ENCODE measurements at places on chromosomes 3 and 15.

DNA sequence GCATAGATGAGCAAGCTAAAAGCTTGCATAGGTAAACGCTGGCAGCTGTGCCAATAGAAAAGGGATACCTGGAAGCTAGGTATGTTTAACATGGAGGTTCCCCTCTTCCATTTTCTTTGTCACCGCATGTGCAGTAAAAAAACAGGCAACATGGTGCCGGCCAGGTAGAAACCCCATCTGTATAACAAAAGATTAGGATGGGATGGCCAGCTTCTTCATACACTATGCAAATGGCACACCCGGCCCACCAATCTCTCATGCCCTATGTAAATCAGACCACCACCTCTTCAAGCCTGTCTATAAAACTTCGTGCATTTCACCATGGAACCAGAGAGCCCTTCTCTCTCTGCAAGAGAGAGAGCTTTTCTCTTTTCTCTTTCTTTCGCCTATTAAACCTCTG lies 224.3 kb upstream of the P2RY1 start:
- DNase-seq: no peak

DNA sequence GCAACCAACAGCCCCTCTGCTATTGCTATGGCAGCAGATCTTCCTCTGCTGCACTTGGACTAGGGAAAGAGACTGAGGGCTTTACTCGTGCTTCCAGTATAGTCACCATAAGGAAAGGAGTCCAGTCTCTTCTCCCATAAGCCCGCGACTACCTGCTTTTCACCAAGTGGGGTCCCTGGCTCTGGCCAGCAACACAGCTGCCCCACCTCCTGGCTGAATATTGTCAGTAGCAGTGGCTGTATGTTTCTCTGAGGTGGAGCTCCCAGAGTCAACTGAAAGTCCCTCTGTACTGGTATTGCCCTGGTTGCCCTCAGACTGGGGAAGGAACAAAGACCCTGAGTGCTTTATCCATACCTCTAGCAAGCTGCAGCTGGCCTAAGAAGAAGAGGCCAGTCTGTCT lies 719.6 kb downstream of the SQOR start:
- DNase-seq: no peak

DNA sequence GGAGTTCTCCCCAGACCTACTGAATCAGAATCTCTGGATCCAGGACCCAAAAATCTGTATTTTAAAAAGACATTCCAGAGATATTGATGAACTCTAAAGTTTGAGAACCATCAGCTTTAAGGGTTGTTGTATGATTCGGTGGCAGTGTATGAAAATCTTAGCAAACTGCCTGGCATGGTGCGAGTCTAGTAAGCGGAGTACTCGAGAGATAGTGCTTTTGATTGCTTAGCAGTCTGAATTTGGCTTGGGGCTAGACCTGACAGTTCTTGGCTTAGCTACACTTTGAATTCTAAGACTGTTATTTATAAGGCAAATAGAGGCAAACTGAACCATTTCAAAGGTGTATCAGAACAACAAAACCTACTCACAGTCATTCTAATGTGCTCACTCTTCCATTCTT lies 329.0 kb downstream of the LPP start:
- no peak for DNase-seq

- DNase-seq: no peak
Observed at GRCh38 chr15:22888120-22888859, 49.8 kb downstream of the NIPA2 start.

GRCh38 chr15:89876396-89877082 lies 17.3 kb downstream of the AP3S2 start:
- DNase-seq: no peak

DNA sequence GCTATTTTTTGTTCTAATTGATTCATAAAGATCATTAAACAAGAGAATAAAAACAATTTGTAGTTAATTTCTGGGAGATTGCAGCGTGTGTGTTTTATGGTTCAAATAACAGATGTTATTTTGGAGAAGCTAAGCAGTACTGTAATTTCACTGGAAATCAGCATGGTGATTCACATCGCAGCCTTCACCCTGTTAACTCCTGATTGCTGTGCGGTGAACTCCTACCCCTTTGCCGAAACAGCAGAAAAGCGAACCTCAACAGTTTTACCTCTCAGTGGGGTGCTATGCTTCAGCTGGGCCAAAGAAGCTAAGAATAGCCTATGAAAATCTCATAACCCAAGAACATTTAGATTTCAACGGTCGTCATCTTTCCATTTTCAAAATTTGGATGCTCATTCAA lies 441.5 kb upstream of the RARB start:
- no peak for DNase-seq

GRCh38 chr15:98914626-98915025 lies 93.0 kb downstream of the PGPEP1L start:
- no peak for DNase-seq

DNA sequence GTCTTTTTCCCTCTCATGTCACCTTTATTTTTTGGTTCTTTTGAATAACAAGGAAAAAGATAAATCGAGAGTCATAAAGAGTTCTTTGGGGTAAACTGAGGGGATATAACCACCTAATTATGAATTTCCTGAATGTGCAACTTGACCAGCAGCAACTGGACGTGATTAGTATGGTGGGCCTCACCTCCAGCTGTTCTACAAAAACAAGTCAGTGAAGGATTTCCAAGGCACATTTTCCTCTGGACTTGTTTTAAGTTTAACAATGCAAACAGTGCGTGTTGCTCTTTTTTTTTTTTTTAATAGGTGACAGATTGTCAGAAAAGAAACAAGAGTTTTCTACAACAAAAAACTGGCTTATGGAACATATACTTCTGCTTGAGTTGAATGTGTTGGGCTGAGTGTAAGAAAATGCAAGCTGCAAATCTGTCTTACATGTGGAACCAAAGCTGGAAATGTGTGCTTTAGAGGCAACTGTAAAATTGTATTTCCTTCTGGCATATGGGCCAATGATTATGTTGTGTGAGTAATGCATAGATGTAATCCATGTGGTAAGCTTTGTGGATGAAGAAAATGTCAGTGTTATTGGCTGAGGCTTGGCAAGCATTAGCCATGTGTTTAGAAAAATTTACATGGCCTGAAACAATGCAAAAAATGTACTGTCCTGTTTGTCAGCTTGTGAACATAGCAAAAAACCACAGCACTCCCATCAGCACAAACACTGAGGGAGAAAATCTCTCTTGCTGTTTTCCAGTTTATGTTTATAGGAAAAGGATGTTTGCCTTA lies 44.5 kb upstream of the FNDC3B start:
- no peak for DNase-seq

DNA sequence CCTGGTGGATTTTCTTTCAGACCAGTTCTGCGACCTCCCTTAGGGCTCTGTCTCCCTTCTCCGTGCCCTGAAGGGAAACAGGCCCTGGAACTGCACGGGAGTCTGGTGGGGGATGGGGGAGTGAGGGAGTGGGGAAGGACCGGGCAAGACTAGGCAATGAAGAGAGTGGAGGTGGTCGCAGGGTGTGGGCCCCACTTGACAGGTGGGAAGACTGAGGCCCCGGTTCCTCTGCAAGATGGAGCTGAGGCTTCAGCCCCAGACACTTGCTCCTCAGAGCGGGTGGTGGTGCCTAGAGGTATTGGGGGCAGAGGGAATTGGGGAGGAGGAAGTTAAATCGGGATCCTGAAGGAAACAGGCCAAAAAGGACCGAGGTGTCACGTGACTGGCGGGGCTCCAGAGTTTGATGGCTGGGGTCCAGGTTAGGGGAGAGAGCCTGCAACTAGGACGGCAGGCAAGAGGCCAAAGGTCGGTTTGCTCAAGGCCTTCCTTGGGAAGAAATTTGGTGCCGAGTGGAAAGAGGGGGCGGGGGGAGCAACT lies 597 bp upstream of the CAMK1 start:
- peak; percentile 95 for DNase-seq

DNA sequence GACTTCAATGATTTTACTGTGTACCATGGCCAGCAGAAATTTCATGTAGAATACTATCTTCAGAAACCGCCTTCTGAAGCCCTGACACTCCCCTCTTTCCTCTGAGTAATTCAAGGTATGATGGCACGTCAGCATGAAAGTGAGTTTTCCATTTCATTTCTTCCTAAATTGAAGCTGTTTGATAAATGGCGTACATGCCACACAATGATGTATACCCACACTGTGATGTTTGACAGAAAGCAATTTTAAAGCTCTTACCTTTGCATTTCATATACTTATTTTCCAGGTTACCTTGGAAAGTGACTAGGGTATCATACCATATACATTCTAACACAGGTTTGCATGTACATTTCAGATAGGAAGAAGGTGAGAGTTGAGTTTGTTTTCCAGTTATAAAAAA lies 147.9 kb upstream of the LRRC3B start:
- no peak for DNase-seq

DNA sequence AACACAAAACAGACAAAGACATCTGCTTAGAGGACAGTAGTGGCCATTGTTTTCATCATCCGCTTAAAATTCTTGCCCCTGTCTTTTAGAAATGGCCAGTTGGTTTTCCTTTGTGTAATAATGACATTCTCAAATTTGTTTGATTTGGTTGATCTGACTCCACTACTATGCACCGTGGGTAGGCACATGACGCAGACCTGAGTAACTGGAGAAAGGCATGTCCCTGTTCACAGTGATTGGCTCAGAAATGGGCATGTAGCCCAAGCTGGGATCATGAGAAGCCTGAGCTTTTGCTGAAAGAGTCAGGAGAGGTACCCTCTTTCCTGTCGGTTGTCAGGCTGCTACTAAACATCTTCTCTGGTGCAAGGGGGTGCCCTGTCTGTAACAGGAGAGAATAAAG lies 36.6 kb upstream of the MAGI1 start:
- no peak for DNase-seq

GRCh38 chr3:98333989-98334606 lies 19.6 kb upstream of the OR5K4 start:
- no peak for DNase-seq

- DNase-seq: no peak
Observed at GRCh38 chr15:70281811-70282307, 184.1 kb upstream of the TLE3 start.

GRCh38 chr3:13411186-13411860 lies 8.8 kb downstream of the NUP210 start:
- no peak for DNase-seq

- DNase-seq: no peak
Observed at GRCh38 chr3:153242896-153243295, 80.9 kb downstream of the RAP2B start.

DNA sequence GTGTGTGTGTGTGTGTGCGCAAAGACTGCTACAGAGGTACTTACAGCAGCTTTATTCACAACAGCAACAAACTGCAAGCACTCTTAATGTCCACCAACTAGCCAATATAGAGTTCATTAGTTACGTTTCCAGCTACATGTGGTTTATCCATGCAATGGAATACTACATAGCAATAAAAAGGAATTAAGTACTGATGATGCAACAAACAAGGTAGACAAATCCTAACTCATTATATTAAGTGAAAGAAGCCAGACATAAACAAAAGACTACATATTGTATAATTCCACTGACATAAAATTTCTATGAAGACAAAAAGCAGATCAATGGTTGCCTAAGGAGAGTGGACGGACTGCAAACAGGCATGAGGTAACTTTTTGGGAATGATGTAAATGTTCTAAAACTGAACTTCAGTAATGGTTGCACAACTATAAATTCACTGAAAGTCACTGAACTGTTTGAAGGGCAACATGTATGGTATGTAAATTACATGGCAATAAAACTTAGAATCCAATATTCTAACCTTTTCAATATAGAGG lies 433.7 kb downstream of the SHQ1 start:
- no peak for DNase-seq

DNA sequence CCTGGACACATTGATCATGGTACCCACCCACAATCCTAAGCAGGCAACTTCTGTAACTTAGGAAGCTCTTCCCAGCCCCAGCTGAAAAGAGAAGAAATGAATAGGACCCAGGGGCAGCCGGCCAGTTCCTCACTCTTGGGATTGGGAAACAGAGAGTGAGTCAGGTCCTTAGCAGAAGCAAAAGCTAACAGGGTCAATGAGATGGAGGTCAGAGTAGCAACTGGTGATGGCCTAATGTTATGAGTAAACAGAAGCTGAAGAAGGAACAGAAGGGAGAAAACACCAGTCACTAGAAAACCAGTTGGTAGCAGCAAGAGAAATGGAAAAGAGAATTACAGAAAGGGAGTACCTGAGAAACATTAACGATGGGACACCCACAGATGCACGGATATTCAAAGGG lies 20.0 kb downstream of the RIOX2 start:
- no peak for DNase-seq

- no peak for DNase-seq
Observed at GRCh38 chr15:40498418-40498817, 27.6 kb downstream of the CHST14 start.

DNA sequence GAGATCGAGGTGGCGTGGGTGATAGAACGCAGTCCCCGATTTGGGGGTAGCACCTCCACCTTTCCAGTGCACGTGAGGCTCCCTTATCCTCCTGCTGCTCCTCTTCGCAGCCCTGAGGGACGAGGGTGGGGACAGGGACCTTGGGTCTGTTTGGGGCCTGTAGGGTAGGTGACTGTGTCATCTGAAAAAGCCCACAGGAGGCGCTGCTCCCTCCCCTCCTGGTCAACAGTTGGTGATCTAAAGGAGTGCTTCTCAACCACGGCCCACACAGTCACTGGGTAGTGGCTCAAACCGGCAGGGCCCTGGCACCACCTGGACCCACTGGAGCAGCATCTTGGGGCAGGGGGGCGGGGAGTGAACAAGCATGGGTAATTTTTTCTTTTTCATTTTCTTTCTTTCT lies 7.1 kb downstream of the LRRK1 start:
- no peak for DNase-seq

DNA sequence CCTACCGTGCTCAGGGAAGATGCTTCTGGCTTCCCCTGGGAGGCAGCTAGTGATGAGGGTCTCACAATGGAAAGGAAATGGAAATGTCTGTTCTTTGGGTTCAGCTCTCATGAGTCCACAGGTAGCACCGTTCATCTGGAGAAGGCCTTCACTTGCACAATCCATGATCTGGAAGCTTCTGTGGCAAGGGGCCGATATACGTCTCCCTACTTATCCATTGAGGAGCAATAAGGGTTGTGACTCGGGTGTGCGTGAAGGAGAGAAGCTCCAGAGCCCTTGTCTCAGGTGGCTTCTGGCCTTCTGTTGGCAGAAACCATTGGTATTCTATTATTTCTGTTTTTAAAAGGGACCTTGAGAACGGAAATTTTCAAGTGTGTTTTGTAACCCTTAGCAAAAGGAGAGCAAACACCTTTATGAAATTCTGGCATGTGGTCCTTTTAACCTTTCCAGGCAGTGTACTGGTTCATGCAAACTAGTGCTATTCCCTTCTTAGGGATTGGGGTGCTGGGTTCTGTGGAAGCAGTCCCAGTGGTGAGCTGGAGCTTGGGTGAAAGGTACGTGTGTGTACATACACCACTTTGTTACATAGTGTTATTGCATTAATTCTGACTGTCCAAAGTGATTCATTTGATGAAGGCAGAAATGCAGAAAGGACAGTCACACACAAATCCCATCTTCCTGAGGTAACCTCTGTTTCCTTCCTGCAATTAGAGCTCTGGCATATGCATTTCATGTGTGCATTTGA lies 32.5 kb downstream of the KLF13 start:
- no peak for DNase-seq

DNA sequence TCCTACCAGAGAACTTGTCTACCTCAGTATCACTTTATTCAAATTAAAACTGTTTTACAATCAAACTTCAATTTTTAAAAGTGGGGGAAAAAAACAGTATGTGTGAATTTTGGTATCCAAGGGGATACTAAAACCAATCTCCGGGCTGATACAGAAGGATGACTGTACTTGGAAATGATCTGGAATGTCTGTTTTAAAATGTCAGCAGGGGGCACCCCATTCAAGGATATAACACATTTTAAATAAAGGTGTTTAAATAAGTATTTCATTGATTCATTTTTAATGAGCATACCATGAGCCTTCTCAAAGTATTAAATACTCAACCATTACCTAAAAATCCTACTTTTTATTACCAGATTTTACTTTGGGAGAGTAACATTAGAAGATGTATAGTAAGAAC lies 67.9 kb downstream of the ULK4 start:
- no peak for DNase-seq

Data from tibial artery (tissue), 4 donors.